T1000 (cell line): ENCODE measurements at places on chromosomes 1 and 21.

- no peak for DNase-seq
Observed at GRCh38 chr21:39484711-39485276, 33.0 kb downstream of the SH3BGR start.

GRCh38 chr1:158059984-158060383 lies 66.5 kb downstream of the KIRREL1 start:
- DNase-seq: no peak

GRCh38 chr1:15325375-15326085 lies 78.5 kb downstream of the FHAD1 start:
- DNase-seq: no peak

- DNase-seq: no peak
Observed at GRCh38 chr1:113905435-113905861, 322 bp downstream of the DCLRE1B start.

- no peak for DNase-seq
Observed at GRCh38 chr21:41536076-41536826, 28.3 kb upstream of the TMPRSS2 start.

DNA sequence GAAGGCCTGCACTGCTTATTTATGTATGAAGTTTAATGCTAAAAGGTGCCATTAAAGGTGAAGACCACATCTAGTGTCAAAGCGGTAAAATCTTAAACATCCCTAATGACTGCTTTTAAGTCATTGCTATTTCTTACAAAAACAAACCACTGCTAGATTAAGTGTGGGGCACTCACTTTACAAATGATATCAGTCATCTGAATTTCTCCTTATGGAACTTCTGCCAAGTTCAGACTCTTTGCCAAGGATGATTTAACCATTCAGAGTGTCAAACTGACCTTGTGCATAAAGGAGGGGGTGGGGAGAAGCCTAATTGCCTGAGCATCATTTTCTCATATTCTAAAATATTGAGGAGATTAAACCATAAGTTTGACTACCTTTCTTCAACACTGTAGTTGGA lies 271.5 kb downstream of the TGFB2 start:
- DNase-seq: no peak

DNA sequence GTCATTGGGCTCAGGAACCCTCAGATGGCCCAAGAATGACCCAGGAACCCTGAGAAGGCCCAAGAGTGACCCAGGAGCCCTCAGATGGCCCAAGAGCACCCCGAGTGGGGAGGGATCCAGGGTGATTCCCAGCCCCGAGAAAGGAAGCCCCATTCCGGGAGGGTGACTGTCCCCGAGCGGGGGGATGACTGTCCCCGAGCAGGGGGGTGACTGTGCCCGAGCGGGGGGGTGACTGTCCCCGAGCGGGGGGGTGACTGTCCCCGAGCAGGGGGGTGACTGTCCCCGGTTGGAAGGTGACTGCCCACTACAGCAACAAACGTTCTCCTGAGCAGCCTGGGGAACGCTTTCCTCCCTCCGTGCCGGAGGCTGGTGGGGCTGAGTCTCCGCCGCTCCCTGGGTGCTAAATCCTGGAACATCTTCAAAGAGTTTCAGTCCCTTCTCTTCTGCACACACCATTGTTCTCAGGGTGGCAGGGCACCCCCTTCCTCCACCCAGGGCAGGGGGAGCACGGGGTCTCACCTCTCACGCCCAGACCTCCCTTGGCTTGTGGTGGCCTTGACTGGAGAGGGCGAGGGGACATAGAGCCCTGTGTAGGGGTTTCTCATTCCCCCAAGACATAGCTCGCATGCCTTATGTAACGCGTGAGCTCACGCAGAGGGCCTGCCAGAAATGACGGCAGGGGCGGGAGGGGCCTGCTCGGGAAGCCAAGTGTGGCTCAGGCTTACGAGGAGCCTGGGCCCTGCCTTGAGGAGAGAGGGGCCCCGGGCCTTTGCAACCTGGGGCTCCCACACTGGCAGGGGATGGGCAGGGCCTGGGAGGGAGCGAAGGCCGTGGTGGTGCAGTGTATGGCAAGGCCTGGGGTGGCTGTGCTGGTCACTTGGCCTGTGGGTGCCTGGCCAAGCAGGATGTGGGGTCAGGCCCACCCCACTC lies 14.3 kb upstream of the SKI start:
- DNase-seq: no peak
